ENCODE measurements at places on chromosomes 3 and 15. TPM values are rescaled to one million over a fixed set of nuclear protein-coding genes. Genes with fewer than 3 reads are reported as not detected.

The RETNLB gene
- polyA plus RNA-seq: not detected

The ROPN1 gene
- polyA plus RNA-seq: not detected

The HHATL gene
- polyA plus RNA-seq: not detected

The SYNPR gene
- polyA plus RNA-seq: not detected

GRCh38 chr3:32959371-32959770 lies 7.9 kb downstream of the CCR4 start:
- H3K36me3 ChIP-seq: no peaks in the 10 kb centered on the region
- no peaks in the 10 kb centered on the region for H3K4me1 ChIP-seq
- H3K27ac ChIP-seq: no peak overlapping the region
- H3K4me3 ChIP-seq: no peak overlapping the region
- no peaks in the 10 kb centered on the region for H3K27me3 ChIP-seq
- no peak for DNase-seq

DNA sequence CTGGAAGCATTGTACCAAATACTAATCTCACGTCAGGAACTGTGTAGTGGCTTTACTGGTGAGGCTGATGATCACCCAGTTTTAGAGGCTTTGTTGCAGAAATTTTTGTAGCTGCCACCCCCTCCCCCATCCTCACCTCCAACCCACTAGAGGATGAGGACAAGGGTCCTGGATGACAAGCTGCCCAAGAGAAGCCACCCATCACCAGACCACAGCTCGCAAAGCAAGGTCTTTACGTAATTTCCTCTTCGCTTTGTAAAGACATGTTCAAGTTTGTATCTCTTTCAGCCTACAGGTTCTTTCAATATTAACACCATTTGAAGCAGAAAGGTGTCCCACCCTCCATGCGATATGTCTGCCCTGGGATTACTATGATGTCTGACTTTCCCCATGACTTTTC lies 74.2 kb downstream of the LDHAL6B start:
- no peak for DNase-seq
- H3K27ac ChIP-seq: no peak overlapping the region
- H3K27me3 ChIP-seq: no peaks in the 10 kb centered on the region
- peaks cover 19% of the 10 kb centered on the region for H3K4me1 ChIP-seq

GRCh38 chr3:72244396-72244795 lies 459.4 kb upstream of the PROK2 start:
- no peak overlapping the region for H3K4me3 ChIP-seq

- no peak for DNase-seq
- H3K27ac ChIP-seq: no peak overlapping the region
- H3K4me3 ChIP-seq: no peak overlapping the region
- H3K36me3 ChIP-seq: no peaks in the 10 kb centered on the region
- H3K4me1 ChIP-seq: no peaks in the 10 kb centered on the region
Measured at GRCh38 chr3:172224560-172225214, 185.3 kb downstream of the FNDC3B start.

DNA sequence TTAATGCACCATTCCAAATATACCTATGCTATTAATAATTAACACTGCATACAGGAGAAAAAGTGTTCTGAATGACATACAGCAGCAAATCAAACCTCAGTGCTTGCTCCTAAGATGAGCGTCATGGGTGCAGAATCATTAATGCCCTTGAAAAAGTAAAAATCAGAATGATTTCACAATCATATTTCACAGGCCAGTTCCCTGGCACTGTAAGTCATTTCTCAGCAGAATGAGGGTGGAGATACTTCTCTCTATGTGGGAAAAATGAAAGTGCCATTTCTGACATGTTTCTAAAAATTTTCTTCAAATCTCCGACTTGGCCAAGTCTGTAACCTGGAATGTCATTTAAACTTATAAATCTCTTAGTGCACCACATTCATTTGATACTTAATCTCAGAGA lies 549.8 kb upstream of the AGTR1 start:
- DNase-seq: no peak
- no peak overlapping the region for H3K4me3 ChIP-seq
- no peak overlapping the region for H3K27ac ChIP-seq

GRCh38 chr3:118543832-118544231 lies 490.8 kb downstream of the IGSF11 start:
- no peak overlapping the region for H3K4me3 ChIP-seq
- DNase-seq: no peak
- H3K36me3 ChIP-seq: no peaks in the 10 kb centered on the region
- H3K27ac ChIP-seq: no peak overlapping the region
- H3K27me3 ChIP-seq: no peaks in the 10 kb centered on the region
- no peaks in the 10 kb centered on the region for H3K4me1 ChIP-seq

GRCh38 chr3:50405249-50405648 lies 45.9 kb upstream of the TMEM115 start:
- no peaks in the 10 kb centered on the region for H3K4me1 ChIP-seq
- H3K27me3 ChIP-seq: peaks cover 23% of the 10 kb centered on the region
- no peaks in the 10 kb centered on the region for H3K36me3 ChIP-seq
- no peak overlapping the region for H3K27ac ChIP-seq
- H3K4me3 ChIP-seq: no peak overlapping the region

DNA sequence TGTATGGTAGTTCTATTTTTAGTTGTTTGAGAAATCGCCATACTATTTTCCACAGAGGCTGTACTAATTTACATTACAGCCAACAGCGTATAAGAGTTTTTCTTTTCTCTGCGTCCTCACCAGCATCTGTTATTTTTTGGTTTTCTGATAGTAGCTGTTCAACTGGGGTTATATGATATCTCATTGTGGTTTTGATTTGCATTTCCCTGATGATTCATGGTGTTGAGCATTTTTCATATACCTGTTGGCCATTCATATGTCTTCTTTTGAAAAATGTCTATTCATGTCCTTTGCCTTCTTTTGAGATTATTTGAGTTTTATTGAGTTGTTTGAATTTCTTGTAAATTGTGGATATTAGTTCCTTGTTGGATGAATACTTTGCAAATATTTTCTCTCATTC lies 114.6 kb downstream of the LRRK1 start:
- no peaks in the 10 kb centered on the region for H3K27me3 ChIP-seq
- no peak overlapping the region for H3K4me3 ChIP-seq
- H3K4me1 ChIP-seq: peaks cover 26% of the 10 kb centered on the region
- H3K36me3 ChIP-seq: peaks cover 38% of the 10 kb centered on the region

DNA sequence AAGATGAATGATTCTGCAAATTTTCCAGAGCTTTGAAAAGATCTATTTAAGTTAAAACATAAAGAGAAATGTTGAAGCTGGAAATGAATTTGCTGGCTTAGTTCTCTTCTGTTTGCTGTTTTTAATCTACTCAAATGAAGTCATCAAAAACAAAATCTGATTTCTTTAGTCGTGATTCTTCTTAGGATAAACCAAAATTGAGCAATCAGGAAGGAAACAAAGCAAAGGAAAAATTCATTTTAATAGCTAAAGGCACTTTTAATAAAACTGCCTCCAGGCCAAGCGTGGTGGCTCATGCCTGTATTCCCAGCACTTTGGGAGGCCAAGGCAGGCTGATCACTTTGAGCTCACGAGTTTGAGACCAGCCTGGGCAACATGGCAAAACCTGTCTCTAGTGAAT lies 91.2 kb downstream of the DUT start:
- H3K27me3 ChIP-seq: no peaks in the 10 kb centered on the region
- H3K36me3 ChIP-seq: no peaks in the 10 kb centered on the region
- DNase-seq: no peak
- no peaks in the 10 kb centered on the region for H3K4me1 ChIP-seq
- no peak overlapping the region for H3K27ac ChIP-seq
- no peak overlapping the region for H3K4me3 ChIP-seq

GRCh38 chr3:22306454-22306853 lies 555.4 kb upstream of the ZNF385D start:
- DNase-seq: no peak
- H3K27ac ChIP-seq: no peak overlapping the region
- no peak overlapping the region for H3K4me3 ChIP-seq
- H3K4me1 ChIP-seq: no peaks in the 10 kb centered on the region
- no peaks in the 10 kb centered on the region for H3K36me3 ChIP-seq

DNA sequence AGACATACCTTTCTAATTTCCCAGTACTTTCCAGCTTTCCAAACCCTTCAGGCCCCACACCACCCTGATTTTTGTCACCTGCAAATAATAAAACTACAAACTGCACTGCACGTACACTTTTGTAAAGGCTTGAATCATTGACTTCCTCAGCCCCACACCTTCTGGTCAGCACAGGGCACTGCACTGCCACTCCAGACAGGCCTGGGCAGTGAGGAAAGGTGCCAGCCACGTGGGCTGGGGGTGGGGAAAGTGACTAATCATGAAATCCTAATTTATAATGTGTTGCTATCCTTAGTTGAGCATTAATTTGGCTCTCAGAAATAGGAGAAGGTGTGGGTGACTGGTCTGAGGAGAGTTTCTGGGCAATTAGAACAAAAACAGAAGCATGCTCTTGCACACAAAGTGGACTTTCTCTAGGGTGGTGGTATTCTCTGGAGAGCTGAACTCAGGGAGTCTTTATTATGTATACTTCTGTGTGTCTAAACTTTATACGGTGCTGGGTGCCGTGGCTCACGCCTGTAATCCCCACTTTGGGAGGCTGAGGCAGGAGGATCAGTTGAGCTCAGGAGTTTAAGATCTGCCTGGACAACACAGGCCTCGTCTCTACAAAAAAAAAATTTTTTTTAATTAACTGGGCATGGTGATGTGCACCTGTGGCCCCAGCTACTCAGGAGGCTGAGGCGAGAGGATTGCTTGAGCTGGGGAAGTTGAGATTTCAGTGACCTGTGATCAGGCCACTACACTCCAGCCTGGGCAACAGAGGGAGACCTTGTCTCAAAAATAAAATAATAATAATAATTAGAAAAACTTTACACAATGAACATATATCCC lies 58.2 kb upstream of the FLNB start:
- H3K36me3 ChIP-seq: no peaks in the 10 kb centered on the region
- DNase-seq: no peak
- no peaks in the 10 kb centered on the region for H3K4me1 ChIP-seq
- no peak overlapping the region for H3K27ac ChIP-seq
- peaks cover 8% of the 10 kb centered on the region for H3K27me3 ChIP-seq
- no peak overlapping the region for H3K4me3 ChIP-seq

DNA sequence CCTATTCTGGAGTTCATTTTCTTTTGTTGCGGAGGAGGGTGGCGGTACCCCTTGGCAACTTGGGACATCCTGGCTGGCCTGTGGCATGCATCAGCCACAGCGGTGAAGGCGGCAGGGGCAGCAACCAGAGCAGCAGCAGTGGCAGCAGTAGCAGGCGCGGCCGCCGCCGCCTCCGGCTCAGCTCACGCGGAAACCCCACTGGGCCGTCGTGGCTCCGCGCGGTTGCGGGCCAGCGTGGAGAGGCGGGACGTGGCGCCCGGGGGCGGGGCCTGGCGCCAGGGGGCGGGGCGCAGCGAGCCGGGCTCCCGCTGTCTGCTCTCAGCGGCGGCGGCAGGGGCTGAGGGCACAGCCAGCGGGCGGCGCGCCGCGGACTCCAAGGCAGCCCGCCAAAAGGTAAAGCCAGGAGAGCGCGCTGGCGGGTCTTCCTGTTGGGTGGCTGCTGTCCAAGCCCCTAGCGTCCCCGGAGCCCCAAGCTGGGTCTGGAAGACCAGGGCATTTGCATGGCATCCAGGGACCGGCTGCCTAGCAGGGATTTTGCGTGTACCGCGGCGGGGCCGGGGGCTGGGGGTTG lies 334.4 kb upstream of the THRB start:
- no peak for DNase-seq
- no peak overlapping the region for H3K27ac ChIP-seq
- no peaks in the 10 kb centered on the region for H3K36me3 ChIP-seq
- no peak overlapping the region for H3K4me3 ChIP-seq
- peaks cover 30% of the 10 kb centered on the region for H3K27me3 ChIP-seq

DNA sequence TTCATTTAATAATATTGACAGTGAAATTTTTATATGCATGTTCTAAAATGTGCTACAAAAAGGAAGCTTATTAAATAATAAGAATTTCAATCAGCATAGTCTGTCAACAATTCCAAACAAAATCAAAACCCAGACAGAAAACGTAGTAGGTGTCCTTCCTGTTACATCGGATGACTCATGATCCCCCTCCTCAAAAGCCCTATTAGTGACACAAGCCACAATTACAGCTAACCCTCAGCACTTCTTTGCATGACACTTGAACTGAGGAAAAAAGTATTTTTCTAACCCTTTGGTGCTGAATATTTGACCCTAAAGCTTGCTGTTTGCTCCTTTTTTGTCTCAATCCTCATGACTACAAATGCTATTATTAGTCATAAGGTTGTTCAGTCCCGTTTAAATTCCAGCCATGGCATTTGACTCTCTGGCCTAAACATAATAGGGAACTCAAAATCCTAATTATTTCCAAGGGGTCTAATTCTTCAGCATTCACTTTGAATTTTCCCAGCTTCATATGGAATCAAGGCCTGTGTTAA lies 78.1 kb downstream of the COL8A1 start:
- no peaks in the 10 kb centered on the region for H3K4me1 ChIP-seq
- no peak overlapping the region for H3K27ac ChIP-seq
- no peak overlapping the region for H3K4me3 ChIP-seq
- DNase-seq: no peak

- DNase-seq: no peak
- peaks cover 32% of the 10 kb centered on the region for H3K4me1 ChIP-seq
- no peaks in the 10 kb centered on the region for H3K36me3 ChIP-seq
- peak within 1 kb of the TSS; percentile 98 for H3K4me3 ChIP-seq
- peaks cover 10% of the 10 kb centered on the region for H3K27me3 ChIP-seq
- peak within 1 kb of the TSS; percentile 95 for H3K27ac ChIP-seq
Measured at GRCh38 chr3:138187296-138188012, at the start of gene ARMC8. TSS of gene ARMC8 (plus strand) at chr3:138187301. CDS start at chr3:138187555, 254 bp downstream.

- H3K4me1 ChIP-seq: no peaks in the 10 kb centered on the region
- no peak for DNase-seq
- H3K36me3 ChIP-seq: peaks cover 32% of the 10 kb centered on the region
- H3K4me3 ChIP-seq: no peak overlapping the region
- no peaks in the 10 kb centered on the region for H3K27me3 ChIP-seq
Measured at GRCh38 chr3:172244011-172244410, 204.2 kb downstream of the GHSR start.

DNA sequence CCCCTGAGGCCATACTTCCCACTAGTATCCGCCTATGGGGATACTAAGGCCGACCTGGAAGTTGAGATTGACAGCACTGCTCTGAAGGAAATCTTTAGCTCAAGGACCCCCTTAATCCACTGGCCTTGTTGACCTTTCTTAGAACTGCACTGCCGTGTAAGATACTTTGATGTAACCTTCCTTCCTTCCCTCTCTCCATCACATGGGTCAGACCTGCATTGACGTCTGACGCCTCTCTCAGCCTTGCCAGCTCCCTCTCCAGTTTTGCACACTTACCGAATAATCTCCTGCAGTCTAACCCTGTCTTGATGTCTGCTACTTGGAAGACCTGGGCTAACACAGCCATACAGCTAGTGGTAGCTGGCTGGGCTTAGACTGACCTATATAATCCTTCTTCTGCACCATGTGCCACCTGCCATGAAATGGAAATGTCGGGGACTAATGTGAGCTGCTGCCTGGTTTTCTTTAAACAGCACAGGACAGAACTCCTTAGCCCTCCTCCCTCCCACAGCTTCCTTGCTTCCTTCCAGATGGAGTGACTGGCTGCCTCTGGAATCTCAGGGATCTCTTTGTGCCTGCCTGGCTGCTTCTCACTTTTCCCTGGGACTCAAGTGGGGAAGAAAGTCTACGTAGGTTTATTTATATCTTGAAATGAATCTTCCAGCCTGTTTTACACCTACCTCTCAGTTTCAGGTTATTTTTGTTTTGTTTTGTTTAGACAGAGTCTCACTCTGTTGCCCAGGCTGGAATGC lies 39.2 kb upstream of the HERC1 start:
- no peak overlapping the region for H3K4me3 ChIP-seq
- DNase-seq: no peak
- no peak overlapping the region for H3K27ac ChIP-seq
- peaks cover 19% of the 10 kb centered on the region for H3K4me1 ChIP-seq
- no peaks in the 10 kb centered on the region for H3K27me3 ChIP-seq
- no peaks in the 10 kb centered on the region for H3K36me3 ChIP-seq

GRCh38 chr3:183984749-183985729 lies 32.6 kb downstream of the ABCC5 start:
- H3K4me1 ChIP-seq: no peaks in the 10 kb centered on the region
- no peak overlapping the region for H3K27ac ChIP-seq
- peaks cover 25% of the 10 kb centered on the region for H3K36me3 ChIP-seq
- no peak for DNase-seq
- H3K4me3 ChIP-seq: no peak overlapping the region
